Cardiac muscle cell (in vitro differentiated cells and primary cell): ENCODE measurements at places on chromosomes 16 and 17. TPM values are rescaled to one million over a fixed set of nuclear protein-coding genes. Genes with fewer than 3 reads are reported as not detected.

- no peak for DNase-seq
Measured at GRCh38 chr17:46035112-46035818, 36.2 kb downstream of the STH start.

DNA sequence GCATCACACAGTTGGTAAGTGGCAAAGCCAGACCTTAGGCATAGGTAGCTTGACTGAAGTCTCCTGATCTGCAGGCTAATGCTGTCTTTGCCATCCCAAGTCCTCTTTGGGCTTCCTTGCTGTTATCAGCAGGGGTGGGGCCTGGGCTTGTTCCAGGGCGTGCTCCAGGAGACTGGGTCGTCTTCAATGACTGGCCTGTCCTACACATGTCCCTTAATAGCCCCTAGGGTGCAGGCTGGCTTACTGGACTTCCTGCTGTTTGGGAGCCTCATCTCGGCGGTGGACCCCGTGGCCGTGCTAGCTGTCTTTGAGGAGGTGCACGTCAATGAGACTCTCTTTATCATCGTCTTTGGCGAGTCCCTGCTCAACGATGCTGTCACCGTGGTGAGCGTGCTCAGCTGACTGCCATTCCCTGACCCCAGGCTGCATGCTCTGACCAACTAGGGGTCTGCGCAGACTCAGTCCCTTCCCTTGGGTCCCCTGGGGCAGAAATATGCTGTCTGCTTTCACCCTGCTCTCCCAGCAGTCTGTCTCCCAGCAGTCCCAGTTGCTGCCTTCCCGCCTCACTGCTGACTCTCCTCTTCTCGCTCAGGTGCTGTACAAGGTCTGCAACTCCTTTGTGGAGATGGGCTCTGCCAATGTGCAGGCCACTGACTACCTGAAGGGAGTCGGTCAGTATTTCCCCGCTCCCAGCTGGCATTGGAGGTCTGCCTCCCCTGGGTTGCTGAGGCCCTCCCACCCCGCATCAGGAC is 6.2 kb downstream of the SLC9A5 start:
- DNase-seq, result no peak

GRCh38 chr17:45703806-45704205 is 80.3 kb upstream of the CRHR1 start:
- no peak for DNase-seq

- no peak for DNase-seq
Measured at GRCh38 chr16:35744084-35744483, 2284.7 kb downstream of the TP53TG3F start.

Gene CLEC18B
- total RNA-seq, result 1.7 and 3.0 TPM in 2 replicates

- no peak for DNase-seq
Measured at GRCh38 chr16:54590836-54591235, 304.2 kb upstream of the IRX3 start.

GRCh38 chr16:28304214-28304613 is 11.9 kb downstream of the SBK1 start:
- DNase-seq, result peak; percentile 87

GRCh38 chr17:42553161-42553818 is 567 bp downstream of the HSD17B1 start:
- DNase-seq, result peak; percentile 62

- no peak for DNase-seq
Measured at GRCh38 chr16:55668340-55669281, 12.8 kb downstream of the SLC6A2 start.

Gene ADAD2
- 0.04 TPM in 1 of 2 replicates, not detected in the other for total RNA-seq

Gene CHRNE
- total RNA-seq, result 0.35 and 1.5 TPM in 2 replicates

GRCh38 chr16:29843931-29844330 is 19.1 kb downstream of the CDIPT start:
- no peak for DNase-seq

DNA sequence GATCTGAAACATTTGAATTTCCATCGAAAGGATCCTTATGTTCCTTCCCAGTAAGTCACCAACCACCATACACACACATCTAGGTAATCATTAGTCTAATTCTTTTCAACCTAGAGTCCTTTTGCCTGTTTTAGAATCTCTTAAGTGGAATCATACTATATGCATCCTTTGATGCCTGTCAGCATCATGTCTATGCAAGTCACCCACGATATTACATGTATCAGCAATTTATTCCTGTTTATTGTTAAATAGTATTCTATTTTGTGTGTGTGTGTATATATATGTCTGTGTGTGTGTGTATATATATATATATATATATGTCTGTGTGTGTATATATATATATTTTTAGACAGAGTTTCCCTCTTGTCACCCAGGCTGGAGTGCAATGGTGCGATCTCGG is 78.9 kb upstream of the RPH3AL start:
- no peak for DNase-seq

GRCh38 chr16:4123616-4124300 is 7.5 kb upstream of the ADCY9 start:
- DNase-seq, result no peak

DNA sequence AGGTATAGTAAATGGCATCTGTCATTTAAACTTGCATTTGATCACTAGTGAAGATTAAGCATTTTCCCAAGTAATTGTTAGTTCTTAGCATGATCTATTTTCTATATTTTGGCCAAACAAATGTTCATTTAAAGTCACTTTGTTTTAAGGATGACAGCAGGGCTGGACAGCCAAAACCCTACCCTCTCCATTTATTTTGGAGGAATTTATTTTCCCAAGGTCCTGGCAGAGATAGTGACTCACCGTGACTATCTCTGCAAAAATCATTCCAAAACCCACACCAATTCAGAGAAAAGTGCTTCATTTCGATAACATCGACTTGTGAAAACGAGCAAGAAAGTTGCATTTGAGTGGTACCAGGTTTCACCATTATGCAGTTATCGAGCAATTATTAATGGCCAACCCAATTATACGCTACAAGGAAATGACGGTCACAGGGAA is 665 bp upstream of the AKAP1 start:
- DNase-seq, result no peak

GRCh38 chr16:2223942-2224486 is 623 bp downstream of the E4F1 start:
- DNase-seq, result peak; percentile 60

- no peak for DNase-seq
Measured at GRCh38 chr16:74051-74746, 1.8 kb upstream of the RHBDF1 start.

- DNase-seq, result no peak
Measured at GRCh38 chr16:80719573-80719972, 84.8 kb downstream of the CDYL2 start.

GRCh38 chr17:50583641-50584040 is 23.1 kb downstream of the CACNA1G start:
- peak; percentile 87 for DNase-seq

Gene GNG13
- total RNA-seq, result not detected in 2 replicates

Gene KCNG4
- not detected in 2 replicates for total RNA-seq

- no peak for DNase-seq
Measured at GRCh38 chr16:53605831-53606400, 97.7 kb downstream of the RPGRIP1L start.

- DNase-seq, result no peak
Measured at GRCh38 chr17:78307887-78308638, 51.8 kb downstream of the SOCS3 start.

- DNase-seq, result no peak
Measured at GRCh38 chr17:72693151-72693878, 399.2 kb downstream of the SLC39A11 start.

DNA sequence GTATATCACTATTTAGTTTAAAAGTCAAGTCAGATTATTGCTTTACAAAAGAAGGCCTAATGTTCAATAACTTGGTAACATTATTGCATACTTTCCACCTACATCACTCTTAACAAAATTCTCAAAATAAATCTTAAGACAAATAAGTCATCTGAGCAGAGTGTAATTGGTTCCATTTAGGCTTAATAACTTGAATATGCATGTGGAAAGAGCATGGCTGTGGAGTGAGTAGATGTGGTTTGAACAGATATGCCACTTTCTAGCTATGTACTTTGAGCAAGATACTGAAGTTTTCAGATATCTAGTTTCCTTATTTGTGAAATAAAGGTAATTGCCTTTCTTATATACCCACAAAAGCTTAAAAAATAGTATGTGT is 6.7 kb upstream of the EVI2A start:
- peak; percentile 52 for DNase-seq

GRCh38 chr16:29007730-29008593 is 23.1 kb downstream of the LAT start:
- DNase-seq, result no peak

DNA sequence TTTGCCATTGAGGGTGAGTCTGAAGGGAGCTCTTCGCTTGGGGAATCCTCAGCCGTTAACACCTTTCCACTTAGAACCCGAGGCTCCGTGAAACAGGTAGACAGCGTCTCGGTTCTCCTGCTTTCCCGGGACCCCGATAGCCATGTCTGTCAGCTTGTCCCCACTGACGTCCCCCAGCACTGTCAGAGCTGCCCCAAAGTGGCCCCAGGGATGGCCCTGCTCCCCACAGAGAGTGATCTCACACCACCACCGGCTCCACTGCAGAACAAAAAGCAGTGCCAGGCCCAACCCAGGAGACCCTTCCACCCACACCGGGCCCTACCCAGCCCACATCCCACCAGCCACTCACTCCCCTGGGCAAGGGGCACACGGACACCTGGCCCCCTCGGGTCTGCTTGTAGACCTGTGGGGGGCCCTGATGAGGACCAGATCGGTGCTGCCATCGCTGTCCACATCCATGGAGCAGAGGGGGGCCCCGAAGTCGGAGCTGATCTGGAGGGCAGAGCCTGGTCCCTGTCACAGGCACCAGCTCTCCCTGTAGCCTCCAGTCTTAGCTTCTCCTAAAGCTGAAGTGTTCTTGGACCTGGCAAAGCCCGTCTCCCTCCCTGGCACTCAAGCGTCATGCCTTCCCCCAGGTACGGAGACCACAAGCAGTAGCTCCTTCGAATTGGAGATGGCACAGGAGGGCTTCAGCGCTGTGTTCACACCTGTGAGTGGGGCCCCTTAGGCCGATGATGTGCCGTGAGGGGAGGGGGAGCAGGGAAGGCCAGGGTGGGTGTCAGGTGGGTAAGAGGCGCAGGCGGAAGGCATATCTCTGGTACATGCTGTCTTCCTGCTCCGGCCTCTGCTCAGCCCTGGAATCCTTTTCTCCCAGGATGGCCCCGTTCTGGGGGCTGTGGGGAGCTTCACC is 6.5 kb downstream of the ITGAX start:
- no peak for DNase-seq

Gene PLXDC1
- total RNA-seq, result 8.4 and 25.0 TPM in 2 replicates

- DNase-seq, result peak; percentile 57
Measured at GRCh38 chr16:4477966-4478365, 1.8 kb downstream of the HMOX2 start.

- peak; percentile 49 for DNase-seq
Measured at GRCh38 chr17:64262198-64262999, 661 bp downstream of the TEX2 start.

DNA sequence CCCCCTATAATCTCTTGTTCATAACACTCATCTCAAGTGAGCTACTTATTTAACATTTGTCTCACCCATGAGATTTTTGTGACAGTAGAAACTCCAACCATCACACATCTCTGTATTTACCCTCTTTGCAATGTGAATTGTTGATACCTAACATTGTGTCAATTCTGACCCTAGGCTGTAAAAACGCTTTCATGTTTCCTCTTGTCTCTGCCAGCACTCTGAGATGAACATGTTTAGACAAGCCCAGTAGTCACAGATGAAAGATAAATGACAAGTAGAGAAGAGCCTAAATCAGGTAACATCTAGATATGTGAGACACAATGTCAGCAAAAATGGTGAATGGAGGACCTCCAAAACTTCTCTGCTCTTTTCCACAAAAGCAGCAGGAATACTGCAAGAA is 1254.5 kb upstream of the GOT2 start:
- DNase-seq, result no peak

- no peak for DNase-seq
Measured at GRCh38 chr17:17361867-17362539, 58.8 kb downstream of the NT5M start.

GRCh38 chr17:35046740-35047283 is 16.7 kb downstream of the RFFL start:
- DNase-seq, result no peak

Gene CIITA
- 0.06 TPM in 1 of 2 replicates, not detected in the other for total RNA-seq

DNA sequence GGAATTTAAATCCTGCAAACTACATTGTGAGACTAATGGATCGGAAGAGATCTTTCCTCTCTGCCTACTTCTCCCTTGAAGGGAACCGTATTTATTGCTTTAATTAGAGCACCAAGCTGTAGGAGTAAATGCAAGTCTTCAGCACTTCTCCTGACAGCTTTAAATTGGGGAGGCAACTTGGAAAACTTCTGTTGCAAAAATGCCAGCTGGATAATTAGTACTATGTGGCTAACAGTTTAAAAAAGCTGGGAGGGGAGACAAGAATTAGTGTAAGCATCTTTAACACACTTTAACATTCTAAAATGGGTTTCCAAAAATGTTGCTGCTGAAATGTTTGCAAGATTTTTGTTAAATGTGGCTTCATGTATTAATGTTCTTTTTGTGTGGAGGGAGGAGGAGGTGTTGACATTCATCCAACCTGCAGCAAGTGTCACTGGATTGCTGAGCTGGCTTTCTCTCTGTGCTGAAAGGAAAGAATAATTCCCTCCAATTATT is 108.5 kb downstream of the PCTP start:
- no peak for DNase-seq

DNA sequence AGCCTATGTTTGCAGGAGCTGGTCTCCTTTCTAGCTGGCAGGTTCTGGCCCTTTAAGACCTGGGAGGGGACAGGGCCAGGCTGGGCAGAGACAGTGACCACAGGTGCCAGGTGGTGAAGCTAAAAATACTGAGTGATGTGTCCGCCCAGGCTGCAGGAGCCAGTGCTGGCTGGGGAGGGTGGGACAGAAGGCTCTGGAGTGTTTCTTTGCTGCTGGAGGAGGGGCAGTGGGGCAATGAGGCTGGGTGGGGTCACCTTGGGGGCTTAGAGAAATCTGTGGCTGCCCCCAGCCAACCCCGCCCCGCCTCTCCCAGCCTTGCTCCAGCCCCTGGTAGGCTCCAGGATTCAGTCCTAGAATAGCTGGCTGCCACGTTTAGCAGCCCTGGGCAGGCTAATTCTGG is 30.4 kb upstream of the SBK1 start:
- DNase-seq, result no peak

GRCh38 chr17:42608305-42609181 is 631 bp downstream of the RETREG3 start:
- no peak for DNase-seq

Gene TMEM100
- 0.39 and 0.85 TPM in 2 replicates for total RNA-seq

DNA sequence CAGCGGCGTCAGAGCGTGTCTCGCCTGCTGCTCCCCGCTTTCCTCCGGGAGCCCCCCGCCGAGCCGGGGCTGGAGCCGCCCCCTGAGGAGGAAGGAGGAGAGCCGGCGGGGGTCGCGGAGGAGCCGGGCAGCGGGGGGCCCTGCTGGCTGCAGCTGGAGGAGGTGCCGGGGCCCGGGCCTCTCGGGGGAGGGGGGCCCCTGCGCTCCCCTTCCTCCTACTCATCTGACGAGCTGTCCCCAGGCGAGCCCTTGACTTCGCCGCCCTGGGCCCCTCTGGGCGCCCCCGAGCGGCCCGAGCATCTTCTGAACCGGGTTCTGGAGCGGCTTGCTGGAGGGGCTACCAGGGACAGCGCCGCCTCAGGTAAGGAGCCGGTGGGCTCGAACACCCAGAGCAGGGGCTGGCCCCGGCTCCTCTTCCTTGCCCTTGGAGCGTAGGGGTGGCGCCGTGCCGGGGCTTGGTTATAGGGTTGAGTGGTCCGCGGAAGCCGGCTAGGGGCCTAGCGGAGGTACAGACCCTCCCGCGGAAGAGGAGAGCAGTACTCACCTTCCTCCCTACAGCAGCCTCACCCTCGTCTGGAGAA is 841 bp downstream of the RAPGEFL1 start:
- DNase-seq, result no peak
